ENCODE measurements at places on chromosomes 2 and 18.

DNA sequence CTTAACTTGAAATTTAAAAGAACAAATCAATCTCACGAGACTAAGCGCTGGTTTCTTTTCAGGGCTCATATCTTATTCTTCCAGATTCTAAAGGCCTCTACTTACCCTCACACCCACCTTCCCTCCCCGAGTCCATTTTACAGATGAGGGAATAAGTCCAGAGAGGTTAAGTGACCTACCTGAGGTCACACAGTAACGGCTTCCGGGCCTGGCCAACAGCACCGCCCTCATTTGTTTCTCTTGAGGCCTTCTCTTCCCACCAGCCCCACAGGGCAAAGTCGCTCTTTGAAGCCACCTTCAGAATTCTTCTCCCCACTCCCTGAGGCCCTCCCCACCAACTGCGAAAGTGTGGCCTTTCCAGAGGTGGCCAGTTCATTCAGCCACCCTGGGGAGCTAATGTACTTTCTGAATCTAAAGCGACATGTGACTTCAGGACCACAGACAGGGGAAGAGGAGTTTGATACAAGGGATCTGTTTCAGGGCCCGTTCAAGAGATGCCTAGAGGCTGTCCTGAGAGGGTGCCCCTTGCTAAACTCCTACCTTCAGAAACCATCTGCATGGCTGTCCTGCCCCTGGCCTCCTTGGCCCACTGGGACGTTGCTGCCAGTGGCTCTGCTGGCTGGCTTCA lies 275.3 kb downstream of the HAUS1 start:
- DNase-seq: no peak

GRCh38 chr2:105820691-105821090 lies 76.0 kb downstream of the NCK2 start:
- DNase-seq: no peak

GRCh38 chr18:10213526-10213925 lies 240.9 kb upstream of the APCDD1 start:
- DNase-seq: no peak

- no peak for DNase-seq
Observed at GRCh38 chr18:31162419-31162793, 250 bp downstream of the DSC1 start.

DNA sequence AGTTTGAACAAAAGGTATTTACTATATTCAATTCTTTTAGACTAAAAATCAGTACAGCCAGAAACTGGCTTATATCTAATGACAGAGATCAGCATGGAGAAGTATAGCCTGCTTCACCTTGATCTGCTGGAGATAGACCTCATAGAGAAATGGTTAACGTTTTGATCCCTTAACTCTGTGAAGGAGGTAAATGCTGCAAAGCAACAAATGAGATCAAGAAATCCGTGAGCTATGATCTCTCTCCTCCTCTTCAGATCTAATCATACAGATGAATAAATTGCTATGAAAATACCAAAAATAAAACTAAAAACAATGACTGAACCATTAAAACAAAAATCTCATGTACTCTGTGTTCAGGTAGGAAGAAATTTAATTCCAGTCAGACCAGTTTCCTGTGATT lies 42.8 kb downstream of the KLHL14 start:
- DNase-seq: no peak

DNA sequence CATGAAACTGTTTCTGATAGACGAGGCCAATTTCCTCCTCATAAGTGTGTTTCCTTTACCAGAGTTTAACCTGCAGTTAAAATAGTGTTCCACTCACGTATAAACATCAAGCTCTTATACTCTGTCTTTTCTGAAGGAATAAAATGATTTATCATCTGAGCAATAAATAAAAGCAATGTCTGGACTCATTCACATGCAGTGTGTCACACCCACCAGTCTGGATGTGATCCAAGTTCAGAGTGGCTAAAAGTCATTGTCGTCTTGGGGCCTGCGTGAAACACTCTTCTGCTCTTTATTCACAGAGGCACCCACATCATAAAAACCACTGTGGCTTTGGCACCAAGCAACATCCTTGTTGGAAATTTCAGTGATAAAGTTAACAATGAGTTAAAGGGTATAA lies 19.5 kb upstream of the SLC9A4 start:
- no peak for DNase-seq

DNA sequence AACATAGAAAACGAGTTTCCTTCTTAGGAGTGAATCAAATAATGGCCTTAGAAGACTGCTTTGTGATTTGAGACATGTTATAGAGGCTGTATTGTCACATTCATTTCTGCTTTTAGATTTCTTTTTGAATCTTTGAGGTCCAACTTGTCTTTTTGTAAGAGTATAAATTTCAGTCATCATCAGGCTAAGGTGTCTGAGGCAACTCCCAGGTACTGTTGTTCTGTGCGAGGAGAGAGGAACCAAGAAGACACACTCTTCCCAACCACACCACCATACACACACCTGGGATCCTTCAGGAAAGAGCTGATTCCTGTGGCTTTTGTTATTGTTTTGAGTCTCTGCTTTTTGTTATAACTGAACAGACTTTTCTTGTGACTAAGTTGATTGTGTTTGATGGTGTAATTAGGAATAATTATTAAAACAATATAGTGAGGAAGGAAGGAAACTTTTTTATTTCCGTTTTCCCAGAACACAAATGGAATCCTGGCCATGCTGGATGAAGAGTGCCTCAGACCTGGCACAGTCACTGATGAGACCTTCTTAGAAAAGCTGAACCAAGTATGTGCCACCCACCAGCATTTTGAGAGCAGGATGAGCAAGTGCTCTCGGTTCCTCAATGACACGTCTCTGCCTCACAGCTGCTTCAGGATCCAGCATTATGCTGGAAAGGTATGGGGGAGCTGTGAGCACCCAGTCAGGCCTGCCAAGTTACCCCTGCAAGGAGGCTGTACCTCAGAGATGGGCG lies 140.4 kb downstream of the MYO1B start:
- no peak for DNase-seq

DNA sequence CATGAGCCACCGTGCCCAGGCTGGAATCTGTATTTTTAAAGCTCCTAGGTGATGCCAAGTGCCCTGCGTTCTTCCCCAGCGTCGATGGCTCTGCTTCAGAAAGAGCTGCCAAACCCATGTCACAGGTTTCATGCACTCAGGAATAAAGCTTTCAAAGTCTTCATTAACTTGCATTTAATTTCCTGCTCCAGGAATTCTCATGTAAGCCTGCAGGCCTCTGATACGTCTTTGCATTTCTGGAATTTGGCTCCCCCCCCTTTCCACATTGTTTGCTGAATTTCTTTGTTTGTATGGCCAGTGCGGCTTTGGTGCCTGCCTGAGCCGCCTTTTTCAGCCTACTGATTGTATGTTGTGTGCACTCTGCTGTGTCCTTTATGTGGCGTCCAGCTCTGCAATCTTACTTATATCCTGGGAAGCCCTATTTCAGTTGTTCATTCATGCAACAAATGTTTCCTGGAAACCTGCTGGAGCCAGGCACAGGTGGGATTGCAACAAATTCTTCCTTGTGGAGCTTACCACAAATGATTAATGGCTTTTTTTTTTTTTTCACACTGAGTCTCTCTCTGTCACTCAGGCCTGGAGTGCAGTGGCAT lies 17.9 kb upstream of the OTOF start:
- no peak for DNase-seq

DNA sequence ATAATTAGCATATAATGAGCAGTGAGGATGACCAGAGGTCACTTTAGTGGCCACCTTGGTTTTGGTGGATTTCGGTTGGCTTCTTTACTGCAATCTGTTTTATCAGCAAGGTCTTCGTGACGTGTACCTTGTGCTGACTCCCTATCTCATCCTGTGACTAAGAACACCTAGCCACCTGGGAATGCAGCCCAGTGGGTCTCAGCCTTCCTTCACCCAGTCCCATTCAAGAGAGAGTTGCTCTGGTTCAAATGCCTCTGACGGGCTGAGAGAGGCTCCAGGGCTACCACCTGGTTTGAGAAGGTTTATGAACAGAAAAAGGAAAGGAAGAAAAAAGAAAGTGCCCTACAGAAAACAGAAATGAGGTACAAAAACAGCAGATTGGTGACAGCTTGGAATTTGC lies 738.7 kb downstream of the SOCS6 start:
- no peak for DNase-seq

DNA sequence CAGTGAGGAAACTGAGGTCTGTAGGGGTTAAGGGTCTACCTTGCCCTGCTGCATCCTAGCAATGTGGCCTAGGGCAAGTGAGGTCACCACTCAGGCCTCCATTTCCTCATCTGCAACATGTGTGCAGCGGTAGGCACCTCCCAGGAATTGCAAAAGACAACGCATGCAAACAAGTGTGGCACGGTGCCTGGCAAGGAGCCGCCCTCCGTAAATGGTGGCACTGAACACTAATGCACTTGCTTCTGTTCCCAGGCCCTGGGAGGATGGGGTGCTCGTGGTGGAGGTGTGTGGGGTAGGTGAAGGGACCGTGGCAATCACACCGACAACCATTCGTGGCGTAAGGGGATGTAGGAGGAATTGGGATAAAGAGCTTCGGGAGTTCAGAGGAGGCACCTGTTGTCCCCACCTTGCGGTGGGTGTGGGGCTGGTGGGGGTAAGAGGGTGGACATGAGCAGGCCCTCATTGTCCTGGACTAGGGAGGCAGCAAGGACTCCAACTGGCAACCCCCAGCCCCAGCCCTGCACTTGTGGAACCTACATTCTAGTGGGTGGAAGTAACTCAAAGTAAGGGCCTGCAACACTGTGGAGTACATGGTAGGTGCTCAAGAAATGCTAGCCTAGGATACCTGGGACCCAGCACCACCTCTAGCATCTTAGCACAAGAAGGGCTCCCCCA lies 26.0 kb downstream of the ATOH8 start:
- no peak for DNase-seq

DNA sequence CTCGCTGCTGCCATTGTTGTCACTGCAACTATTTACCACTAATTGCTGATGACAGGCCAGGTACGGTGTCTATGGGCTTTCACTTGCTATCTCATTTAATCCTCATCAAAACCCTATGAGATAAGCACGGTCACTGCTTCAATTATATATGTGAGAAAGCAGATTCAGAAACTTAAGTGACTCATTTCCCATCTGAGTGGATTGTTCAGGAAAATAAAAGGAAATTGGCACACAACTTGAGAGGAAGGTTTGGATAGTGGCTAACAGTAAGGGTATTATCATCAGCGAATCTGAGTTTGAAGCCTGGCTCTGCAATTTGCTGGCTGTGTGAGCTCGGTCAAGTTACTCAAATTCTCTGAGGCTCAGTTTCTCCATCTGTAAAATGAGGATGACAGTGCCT lies 196.0 kb downstream of the KCNS3 start:
- DNase-seq: no peak

GRCh38 chr2:17851731-17852585 lies 26.5 kb upstream of the KCNS3 start:
- DNase-seq: peak; percentile 49

DNA sequence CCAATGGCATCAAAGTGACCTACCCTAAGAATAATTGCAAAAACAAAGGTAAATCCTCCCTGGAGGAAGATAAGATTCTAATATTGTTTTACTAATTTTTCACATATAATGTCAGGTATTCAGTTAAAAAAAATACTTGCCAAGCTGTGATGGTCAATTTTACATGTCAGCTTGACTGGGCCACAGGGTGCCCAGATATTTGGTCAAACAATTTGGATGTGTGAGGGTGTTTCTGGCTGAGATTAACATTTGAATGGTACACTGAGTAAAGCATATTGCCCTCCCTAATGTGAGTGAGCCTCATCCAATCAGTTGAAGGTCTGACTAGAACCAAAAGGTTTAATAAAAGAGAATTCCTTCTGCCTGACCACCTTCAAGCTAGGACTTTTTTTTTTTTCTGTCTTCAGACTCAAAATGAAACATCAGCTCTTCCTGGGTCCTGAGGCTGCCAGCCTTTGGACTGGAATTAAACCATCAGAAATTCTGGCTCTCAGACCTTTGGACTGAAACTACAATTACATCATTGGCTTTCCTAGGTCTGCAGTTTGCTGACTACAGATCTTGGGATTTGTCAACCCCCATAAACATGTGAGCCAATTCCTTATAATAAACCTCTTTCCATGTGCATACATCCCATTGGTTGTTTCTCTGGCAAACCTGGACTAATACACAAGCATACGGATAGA lies 65.4 kb downstream of the LDAH start:
- DNase-seq: no peak

DNA sequence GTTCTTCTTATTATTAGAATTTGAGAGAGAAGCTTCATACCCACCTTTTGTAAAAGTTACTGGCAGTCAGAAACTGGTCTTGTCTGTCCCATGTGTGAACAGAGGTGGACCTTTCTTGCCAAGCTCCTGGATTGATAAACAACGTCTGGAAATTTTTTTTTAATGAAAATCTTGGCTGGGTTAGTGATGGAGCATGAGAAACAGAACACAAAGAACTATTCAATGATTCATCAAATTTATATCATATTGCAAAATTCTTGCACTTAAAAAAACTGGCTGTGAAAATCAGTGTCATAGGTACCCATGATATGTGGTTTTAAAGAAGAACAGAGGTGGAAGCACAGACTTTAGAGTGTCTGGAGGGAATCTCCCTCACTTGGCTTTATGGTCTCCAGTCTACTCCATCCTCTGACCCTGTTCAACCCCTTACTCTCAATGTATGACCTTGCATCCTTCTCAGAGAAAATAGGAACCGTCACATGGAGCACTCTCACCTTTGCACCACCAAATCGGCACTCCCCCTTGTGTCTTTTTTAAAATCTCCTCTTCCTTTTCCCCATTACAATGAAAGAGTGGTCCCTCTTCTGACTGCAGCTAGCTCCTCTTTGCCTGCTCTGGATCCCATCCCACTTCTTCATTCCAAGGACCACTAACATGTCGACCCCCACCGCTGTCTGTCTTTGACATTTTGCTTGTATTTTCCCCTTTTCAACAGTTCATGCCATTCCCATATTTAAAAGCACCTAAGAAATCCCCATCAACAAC lies 58.2 kb downstream of the COPS8 start:
- no peak for DNase-seq

DNA sequence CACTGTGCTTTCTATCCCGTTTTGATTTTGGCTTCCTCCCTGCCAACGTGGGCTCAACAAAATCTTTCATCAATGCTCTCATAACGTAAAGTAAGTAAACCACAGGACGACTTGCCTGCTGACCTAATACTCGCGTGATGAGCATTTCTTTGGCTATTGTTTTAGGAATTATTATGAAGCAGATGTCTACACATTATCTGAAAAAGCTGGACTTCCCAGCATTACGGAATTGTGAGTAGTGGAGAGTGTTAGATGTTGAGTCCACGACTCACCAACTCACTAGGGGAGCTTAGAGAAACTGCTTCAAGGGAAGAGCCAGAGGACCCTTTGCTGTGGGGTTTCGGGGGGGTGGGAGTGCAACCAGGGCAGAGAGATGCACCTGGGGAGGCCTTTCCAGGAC lies 21.9 kb downstream of the HJURP start:
- DNase-seq: no peak
